Nephron progenitor cell (in vitro differentiated cells): ENCODE measurements at places on chromosomes 7 and 10.

DNA sequence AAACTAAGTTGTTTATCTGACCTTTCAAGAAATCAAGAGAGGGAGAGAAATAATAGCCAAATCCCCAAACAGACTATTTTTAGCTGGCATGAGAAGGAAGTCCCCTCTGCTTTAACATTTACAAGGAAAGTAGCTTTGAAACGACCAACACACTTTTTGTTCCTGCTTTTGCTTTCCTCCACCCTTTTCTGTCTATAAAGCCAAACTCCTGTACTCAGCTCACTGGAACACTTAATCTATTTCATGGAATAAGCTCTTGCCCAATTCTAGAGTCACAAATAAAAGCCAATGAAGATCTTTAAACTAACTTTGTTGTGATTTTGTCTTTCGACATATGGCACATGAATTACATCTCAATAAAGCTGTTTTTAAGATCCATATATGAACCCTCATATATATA lies 86.8 kb upstream of the CCDC71L start:
- DNase-seq: no peak
- no peak overlapping the region for H3K4me3 ChIP-seq
- no peaks in the 10 kb centered on the region for H3K4me1 ChIP-seq
- H3K27ac ChIP-seq: no peak overlapping the region

DNA sequence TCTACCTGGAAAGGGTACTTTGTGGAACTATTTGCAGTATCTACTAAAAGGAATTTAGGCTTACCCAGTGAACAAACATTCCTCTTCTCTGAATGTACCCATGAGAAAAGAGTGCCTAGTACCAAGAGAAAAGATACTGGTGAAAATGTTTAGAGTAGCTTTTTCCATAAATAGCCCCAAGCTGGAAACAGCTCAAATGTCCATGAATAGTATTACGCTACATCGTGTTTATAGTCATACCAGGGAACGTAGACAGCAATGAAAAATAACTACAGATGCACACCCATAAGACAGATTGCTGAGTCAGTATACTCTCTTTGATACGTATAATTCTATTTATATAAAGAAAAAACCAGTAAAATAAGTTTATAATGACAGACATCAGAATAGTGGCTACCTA lies 285.9 kb downstream of the KLF6 start:
- peaks cover 29% of the 10 kb centered on the region for H3K4me1 ChIP-seq
- no peak overlapping the region for H3K27ac ChIP-seq
- peaks cover 13% of the 10 kb centered on the region for H3K27me3 ChIP-seq
- no peak overlapping the region for H3K4me3 ChIP-seq
- DNase-seq: no peak
- H3K36me3 ChIP-seq: no peaks in the 10 kb centered on the region

- no peaks in the 10 kb centered on the region for H3K4me1 ChIP-seq
- H3K4me3 ChIP-seq: no peak overlapping the region
- H3K27ac ChIP-seq: no peak overlapping the region
- H3K36me3 ChIP-seq: peaks cover 6% of the 10 kb centered on the region
These were observed 25.4 kb downstream of the OR2A14 start for GRCh38 chr7:144148224-144148827.

GRCh38 chr7:22201186-22201880 lies 155.6 kb downstream of the RAPGEF5 start:
- H3K36me3 ChIP-seq: no peaks in the 10 kb centered on the region
- H3K4me3 ChIP-seq: no peak overlapping the region
- peaks cover 7% of the 10 kb centered on the region for H3K27me3 ChIP-seq
- peaks cover 14% of the 10 kb centered on the region for H3K4me1 ChIP-seq
- peak overlapping the region; percentile 21 for H3K27ac ChIP-seq
- DNase-seq: peak; percentile 23

DNA sequence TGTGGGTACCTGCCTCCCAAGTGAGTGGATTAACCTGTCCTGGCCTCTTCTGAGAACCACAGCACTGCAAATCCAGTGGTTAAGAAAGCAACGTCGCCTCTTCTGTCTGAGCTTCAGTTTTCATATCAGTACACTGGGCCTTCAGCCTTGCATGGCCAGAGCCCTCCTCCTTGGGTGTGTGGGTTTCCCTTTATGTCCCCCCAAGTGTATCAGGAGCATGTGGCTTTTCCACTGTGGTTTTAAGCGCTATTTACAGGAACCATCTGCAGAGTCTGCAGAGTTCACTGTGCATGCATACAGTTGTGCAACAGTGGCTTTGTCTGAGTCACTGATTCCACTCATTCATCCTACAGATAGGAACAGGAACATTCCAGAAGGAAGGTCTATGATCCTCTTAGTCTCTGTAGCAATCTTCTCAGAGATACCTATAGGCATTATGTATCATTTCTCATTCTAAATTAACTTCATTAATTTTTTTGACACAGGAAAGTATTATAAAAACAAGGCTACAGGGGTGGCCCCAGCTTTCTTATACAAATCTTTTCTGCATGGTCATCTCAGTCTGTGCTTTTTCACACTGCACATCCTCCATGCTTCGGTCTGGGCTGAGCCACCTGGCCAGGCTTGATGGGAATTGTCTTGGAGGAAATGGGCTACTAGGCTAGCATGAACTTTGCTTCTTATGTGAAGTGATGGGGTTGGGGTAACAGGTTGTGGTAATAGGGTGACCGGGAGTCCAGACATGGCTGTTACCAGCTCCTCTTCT lies 17.1 kb downstream of the MBL2 start:
- no peaks in the 10 kb centered on the region for H3K36me3 ChIP-seq
- H3K4me1 ChIP-seq: no peaks in the 10 kb centered on the region
- no peaks in the 10 kb centered on the region for H3K27me3 ChIP-seq
- DNase-seq: no peak
- no peak overlapping the region for H3K4me3 ChIP-seq

DNA sequence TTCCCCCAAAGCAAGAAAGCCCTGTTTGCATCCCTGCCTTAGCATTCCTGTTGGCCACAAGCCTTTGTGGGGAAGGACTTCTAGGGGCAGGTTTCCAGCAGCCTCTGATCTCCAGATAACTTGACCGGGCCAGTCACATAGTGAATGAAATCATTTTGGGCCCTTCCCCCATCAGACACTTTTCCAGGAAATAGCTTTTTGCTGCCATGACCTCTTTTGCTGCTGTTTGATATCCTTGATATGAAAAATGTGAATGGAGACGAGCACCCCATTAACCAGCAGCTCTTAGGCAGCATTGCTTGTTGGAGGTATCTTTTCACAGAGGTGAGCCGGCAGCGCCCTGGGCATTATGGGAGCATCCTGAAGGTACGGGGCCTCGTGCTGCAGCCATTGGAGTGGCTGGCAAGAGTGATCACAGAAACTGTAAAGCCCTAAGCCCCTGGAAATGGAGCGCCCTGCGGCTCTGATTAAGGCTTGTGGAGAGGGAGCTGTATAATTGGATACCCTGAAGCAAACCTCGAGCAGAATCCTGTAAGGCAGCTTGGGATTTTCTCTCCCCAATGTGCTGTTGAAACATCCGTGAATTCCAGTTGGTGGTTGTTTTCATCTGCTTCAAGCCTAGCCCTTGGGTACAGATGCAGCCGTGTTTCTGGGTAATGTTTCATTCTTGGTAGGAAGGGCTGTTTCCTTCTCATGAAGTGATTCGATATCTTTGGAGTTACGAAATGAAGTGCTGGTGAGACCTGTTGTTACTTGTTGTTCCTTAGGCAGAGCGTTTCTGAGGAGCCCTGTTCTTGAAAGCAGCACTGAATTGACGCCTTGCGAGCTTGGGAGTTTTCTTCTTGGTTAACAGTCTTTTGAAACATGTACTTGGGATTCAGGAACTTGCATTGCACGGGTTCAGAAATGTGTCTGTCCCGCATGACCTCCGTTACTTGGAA lies 179.0 kb downstream of the PTEN start:
- peaks cover 9% of the 10 kb centered on the region for H3K4me1 ChIP-seq
- H3K27me3 ChIP-seq: no peaks in the 10 kb centered on the region
- H3K36me3 ChIP-seq: no peaks in the 10 kb centered on the region
- peak overlapping the region; percentile 47 for H3K27ac ChIP-seq
- no peak overlapping the region for H3K4me3 ChIP-seq
- DNase-seq: no peak

- DNase-seq: no peak
- no peaks in the 10 kb centered on the region for H3K36me3 ChIP-seq
- H3K4me1 ChIP-seq: peaks cover 12% of the 10 kb centered on the region
These were observed 171.9 kb upstream of the CACNA2D1 start for GRCh38 chr7:82615527-82615926.

DNA sequence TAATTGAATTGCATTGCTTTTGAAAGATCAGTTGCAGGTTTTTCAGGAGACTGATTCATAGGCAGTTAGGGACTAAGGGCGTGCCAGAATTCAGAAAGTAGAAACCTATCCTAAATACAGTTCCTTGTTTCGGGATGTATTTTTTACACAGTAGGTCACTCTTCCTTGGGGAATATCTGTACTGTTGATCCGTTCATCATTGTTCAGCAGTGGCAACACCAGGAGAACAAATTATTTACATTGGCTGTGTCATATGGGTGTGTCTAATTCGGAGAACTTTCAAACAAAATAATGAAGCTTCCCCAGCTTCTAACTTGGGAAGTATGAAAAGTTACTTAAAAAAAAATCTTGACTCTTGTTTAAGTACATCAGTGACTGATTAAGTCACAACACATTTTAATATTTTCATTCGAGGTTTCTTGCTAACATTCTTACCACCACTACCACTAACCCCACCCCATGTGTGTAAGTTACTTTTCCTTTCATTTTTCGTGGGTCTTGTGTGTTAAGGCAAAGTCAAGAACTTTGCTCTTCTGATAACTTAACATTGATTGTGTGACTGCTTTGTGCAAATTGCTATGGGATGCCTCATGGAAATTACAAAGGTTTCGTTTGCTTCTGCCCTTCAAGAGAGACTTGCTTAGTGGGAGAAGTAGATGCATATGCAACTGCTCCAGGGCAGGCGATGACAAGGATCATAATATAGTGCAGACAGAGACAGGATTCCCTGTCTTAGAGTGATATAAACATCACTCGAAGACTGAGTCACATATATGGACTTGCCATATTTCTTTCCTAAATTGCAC lies 43.8 kb upstream of the RPA3 start:
- no peak overlapping the region for H3K4me3 ChIP-seq
- H3K4me1 ChIP-seq: no peaks in the 10 kb centered on the region
- no peaks in the 10 kb centered on the region for H3K36me3 ChIP-seq
- no peak overlapping the region for H3K27ac ChIP-seq
- H3K27me3 ChIP-seq: no peaks in the 10 kb centered on the region

DNA sequence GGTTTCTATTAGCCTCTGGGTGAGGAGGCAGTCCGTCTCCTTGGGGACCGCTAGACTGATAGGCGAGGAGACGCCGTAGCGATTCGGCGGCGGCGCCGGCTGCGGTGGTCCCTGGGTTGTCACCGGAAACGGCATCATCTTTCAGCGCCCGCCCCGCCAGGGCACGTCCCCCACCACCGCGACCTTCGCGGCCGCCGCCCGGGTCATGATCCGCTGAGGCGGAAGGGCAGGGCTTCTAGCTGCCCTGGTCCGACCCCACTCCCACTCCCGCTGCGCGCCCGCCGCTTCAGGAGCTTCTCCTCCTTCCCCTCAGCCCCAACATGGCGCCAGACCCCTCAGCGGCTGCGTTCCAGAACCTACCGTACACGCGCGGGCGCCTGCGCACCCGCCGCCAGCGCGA lies at the start of gene PAPOLB:
PAPOLB (minus strand) TSS at position 358 of the 400 bp plus-strand sequence; CDS start at position 138, 220 bp downstream.
- no peak within 1 kb of the TSS for H3K4me3 ChIP-seq
- peaks cover 26% of the 10 kb centered on the region for H3K36me3 ChIP-seq
- peaks cover 16% of the 10 kb centered on the region for H3K27me3 ChIP-seq
- H3K4me1 ChIP-seq: peaks cover 7% of the 10 kb centered on the region

- DNase-seq: no peak
- H3K36me3 ChIP-seq: no peaks in the 10 kb centered on the region
- H3K4me1 ChIP-seq: no peaks in the 10 kb centered on the region
These were observed 617.9 kb upstream of the GRM3 start for GRCh38 chr7:86025807-86026206.

- no peak for DNase-seq
- no peaks in the 10 kb centered on the region for H3K36me3 ChIP-seq
- no peak overlapping the region for H3K4me3 ChIP-seq
- no peak overlapping the region for H3K27ac ChIP-seq
These were observed 7.9 kb downstream of the CPED1 start for GRCh38 chr7:120996333-120996987.

DNA sequence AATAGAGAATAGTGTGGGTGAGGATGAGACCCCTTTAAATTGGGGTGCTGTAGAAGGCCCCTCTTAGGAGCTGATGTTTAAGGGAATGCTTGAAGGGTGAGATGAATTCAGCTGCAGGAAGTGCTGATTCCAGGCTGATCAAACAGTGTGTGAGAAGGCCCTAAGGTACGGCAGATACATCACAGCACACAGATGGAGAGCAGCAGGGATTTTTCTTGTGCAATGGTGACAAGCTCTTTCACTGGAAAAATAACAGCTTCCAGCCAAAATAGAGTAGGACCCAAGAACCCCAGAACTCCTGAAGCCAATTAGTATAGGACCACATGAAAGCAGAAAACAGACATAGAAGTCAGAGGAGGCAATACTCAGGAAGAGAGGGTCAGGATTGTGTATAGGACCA lies 296.9 kb downstream of the ADRA2A start:
- peaks cover 13% of the 10 kb centered on the region for H3K4me1 ChIP-seq
- no peak overlapping the region for H3K27ac ChIP-seq
- peaks cover 3% of the 10 kb centered on the region for H3K27me3 ChIP-seq
- no peaks in the 10 kb centered on the region for H3K36me3 ChIP-seq

- no peak overlapping the region for H3K4me3 ChIP-seq
- H3K36me3 ChIP-seq: no peaks in the 10 kb centered on the region
- H3K27ac ChIP-seq: no peak overlapping the region
- no peak for DNase-seq
These were observed 143.4 kb downstream of the PPP1R3A start for GRCh38 chr7:113775401-113775800.

GRCh38 chr10:4623757-4624420 lies 202.1 kb upstream of the AKR1E2 start:
- H3K4me3 ChIP-seq: no peak overlapping the region
- peaks cover 12% of the 10 kb centered on the region for H3K4me1 ChIP-seq
- H3K36me3 ChIP-seq: peaks cover 4% of the 10 kb centered on the region
- H3K27ac ChIP-seq: no peak overlapping the region

DNA sequence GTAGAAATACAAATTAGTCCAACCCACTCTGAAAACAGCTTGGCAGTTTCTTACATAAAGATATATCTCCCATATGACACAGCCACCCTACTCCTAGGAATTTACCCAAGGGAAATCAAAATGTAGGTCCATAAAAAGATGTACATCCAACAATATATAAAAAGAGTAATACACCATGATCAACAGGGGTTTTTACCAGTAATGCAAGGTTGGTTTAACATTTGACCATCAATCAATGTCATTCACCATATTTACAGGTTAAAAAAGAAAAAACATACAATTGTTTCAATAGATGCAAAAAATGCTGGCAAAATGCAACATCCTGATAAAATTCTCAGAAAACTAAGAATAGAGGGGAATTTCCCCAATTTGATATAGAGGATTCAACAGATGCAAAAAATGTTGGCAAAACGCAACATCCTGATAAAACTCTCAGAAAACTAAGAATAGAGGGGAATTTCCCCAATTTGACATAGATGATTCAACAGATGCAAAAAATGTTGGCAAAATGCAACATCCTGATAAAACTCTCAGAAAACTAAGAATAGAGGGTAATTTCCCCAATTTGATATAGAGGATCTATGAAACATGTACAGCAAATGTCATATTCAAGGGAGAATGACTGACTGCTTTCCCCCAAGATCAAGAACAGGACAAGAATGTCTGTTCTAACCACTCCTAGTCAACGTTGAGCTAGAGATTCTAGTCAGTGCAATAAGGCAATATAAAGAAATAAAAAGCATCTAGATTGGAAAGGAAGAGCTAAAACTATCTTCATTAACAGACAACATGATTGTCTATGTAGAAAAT lies 13.7 kb downstream of the ADAP1 start:
- H3K27me3 ChIP-seq: peaks cover 54% of the 10 kb centered on the region
- no peak overlapping the region for H3K27ac ChIP-seq
- H3K36me3 ChIP-seq: peaks cover 11% of the 10 kb centered on the region
- DNase-seq: no peak
- peaks cover 11% of the 10 kb centered on the region for H3K4me1 ChIP-seq
- no peak overlapping the region for H3K4me3 ChIP-seq
